Esophagus mucosa (tissue), 1 donor: ENCODE measurements at places on chromosomes 2 and 18.

GRCh38 chr2:25421820-25422411, 80.2 kb upstream of the DNMT3A start:
- ATAC-seq: no peak

GRCh38 chr2:53498210-53498609, 269.4 kb upstream of the CHAC2 start:
- no peak for ATAC-seq

DNA sequence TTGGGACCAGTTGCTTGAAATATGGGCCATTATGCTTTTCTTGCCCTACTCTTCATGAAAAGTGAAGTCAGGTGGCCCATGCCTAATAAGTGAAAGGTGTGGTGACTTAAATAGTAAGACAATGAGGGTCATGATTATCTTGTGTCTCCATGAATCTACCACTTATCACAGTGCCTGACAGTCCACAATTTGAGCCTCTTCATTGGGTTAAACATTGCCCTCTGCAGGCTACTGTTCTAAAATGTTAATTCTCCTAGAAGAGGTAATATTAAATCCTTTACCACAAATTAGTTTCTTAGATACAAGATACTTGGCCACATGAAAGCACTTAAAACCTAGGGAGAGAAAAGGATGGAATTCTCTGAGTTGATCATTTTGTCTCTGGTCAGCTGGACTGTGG, 4.0 kb downstream of the EGR4 start:
- ATAC-seq: no peak

DNA sequence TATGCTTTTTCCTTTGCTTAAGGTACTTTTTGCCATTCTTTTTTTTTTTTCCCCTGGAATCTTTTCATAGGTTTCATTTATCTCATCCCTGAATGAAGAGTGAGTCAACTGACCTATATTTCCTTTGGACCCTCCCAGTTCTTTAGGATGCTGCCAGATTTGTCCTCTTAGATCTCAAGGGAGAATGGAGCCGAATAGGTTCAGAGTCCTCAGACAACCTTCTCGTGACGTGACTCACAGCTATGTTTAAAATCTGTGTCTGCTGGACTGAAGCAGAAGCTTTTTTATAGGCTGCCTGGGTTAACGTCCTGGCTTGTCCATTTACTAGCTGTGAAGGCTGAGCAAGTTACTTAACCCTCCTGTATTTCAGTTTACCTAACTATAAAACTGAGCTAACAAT, 358.6 kb downstream of the DLGAP1 start:
- ATAC-seq: no peak

- peak; percentile 69 for ATAC-seq
Observed at GRCh38 chr2:3633089-3633981, 24.7 kb upstream of the ALLC start.

- no peak for ATAC-seq
Observed at GRCh38 chr18:35091841-35092240, 50.6 kb downstream of the MAPRE2 start.

GRCh38 chr2:95346738-95347671, 49.9 kb downstream of the KCNIP3 start:
- ATAC-seq: no peak

- ATAC-seq: no peak
Observed at GRCh38 chr2:164203131-164203530, 418.2 kb downstream of the GRB14 start.

- no peak for ATAC-seq
Observed at GRCh38 chr2:234873828-234874173, 78.0 kb upstream of the SH3BP4 start.

- ATAC-seq: no peak
Observed at GRCh38 chr2:136108463-136108862, 9.5 kb downstream of the CXCR4 start.

DNA sequence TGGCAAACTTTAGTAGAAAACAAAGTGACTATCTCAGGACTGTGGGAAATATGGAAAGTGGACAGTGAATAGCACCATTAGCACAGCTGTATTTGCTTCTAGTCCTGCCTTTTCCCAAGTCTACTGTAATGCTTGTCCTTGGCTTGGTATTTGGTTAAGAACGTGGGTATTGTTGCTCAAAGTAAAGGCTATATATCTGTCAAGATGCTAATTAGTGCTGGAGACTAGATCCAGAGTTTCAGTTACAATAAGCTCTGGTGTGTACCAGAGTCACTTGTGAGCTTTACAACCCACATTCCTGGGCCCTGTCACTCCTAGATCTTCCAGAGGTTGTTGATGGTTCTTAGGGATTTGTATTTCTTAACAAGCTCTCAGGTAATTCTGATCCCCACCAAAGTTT, 313.6 kb downstream of the SLC8A1 start:
- ATAC-seq: no peak

GRCh38 chr2:106137731-106138521, 56.2 kb downstream of the UXS1 start:
- ATAC-seq: no peak

DNA sequence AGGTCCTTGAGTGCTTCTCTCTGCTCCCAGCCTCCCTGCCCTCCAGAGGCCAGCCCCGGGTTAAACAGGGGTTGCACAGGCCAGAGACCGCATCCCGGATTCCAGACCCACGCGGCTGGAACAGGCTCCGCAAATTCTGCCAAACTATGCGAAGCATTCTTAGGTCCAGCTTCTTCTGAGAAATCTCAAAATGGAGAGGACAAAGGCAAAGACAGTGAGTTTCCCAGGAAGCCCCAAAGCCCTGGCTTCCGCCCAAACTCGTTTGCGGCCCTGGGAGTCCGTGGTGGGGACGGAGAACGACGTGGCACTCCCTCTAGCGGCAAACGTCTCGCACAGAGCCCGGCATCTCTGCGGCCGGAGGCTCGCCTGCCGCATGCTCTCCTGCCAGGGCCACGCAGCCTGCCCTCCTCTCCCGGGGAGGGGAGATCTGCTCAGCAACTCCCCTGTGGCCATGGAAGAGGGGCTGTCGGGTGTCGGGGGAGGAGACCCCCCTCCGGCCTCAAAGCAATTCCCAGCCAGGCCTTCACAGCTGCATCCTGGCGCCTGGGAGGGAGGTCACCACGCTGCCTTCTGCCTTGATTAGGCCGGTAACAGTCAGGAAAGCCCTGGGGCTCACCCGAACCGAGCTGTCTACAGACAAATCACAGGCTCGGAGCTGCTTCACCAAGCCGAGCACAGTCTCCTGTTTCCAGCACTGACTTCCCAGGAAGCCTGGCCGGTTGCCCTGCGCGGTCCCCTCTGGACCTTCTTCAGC, 33.4 kb upstream of the KLHL29 start:
- ATAC-seq: peak; percentile 84

GRCh38 chr2:171626949-171627348, 60.3 kb upstream of the DYNC1I2 start:
- no peak for ATAC-seq

GRCh38 chr2:64454386-64455332, 697 bp downstream of the LGALSL start:
- ATAC-seq: peak; percentile 53

- ATAC-seq: no peak
Observed at GRCh38 chr2:159285433-159285832, 1.1 kb downstream of the WDSUB1 start.

GRCh38 chr2:207805566-207806226, 36.0 kb upstream of the FZD5 start:
- peak; percentile 65 for ATAC-seq

DNA sequence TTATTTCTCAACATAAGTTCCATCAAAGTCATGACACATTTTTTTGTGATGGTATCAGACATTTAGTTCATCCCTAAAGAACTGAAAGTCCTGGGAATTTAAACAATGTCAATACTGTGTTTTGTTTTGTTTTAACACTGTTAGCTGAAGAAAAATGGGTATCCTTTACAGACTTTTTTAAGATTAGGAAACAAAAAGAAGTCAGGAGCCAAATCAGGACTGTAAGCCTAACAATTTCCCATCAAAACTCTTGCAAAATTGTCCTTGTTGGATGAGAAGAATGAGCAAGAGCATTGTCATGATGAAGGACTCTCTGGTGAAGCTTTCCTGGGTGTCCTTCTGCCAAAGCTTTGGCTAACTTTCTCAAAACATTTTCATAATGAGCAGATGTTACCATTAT, 69.4 kb downstream of the SRD5A2 start:
- ATAC-seq: no peak

- no peak for ATAC-seq
Observed at GRCh38 chr2:229287823-229288222, 16.7 kb upstream of the PID1 start.
